ENCODE measurements at places on chromosomes 13 and 19.

DNA sequence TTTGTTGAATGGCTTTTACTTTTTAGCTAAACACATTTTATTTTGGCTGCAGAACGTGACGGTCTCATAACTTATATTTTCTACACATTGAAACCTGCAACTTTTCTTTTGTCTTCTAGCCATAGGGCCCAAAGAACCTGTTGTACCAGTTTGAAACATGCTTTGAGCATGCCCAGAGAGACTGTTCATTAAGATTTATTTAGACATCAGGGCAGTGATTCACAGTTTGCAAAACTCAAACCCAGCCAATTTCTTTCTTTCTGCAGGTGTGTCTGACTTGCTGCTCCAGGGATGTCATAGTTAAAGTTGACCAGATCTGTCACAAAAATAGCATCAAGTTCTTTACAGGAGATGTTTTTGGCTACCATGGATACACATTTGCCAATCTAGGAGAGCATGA, 22.0 kb downstream of the SAE1 start:
- DNase-seq: no peak

GRCh38 chr13:51158880-51159518, 47.9 kb upstream of the C13orf42 start:
- peak; percentile 8 for DNase-seq

- DNase-seq: no peak
Measured at GRCh38 chr13:52421216-52421615, 15.2 kb upstream of the THSD1 start.

DNA sequence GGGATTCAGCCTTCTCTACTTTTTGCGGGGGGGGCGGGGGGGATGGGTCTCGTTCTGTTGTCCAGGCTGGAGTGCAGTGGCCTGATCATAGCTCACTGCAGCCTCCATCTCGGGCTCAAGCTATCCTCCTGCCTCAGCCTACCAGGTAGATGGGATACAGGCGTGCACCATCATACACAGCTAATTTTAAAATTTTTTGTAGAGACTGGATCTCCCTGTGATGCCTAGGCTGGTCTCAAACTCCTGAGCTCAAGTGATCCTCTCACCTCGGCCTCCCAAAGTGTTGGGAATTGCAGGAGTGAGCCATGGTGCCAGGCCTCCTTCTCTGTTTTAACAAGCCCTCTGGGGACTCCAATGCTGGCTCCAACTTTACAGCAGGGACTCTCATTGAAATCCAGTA, 569 bp upstream of the ZNF792 start:
- no peak for DNase-seq

GRCh38 chr13:48304143-48304876, 759 bp downstream of the RB1 start:
- DNase-seq: peak; percentile 30

GRCh38 chr19:1037621-1038064, 2.3 kb upstream of the ABCA7 start:
- no peak for DNase-seq

DNA sequence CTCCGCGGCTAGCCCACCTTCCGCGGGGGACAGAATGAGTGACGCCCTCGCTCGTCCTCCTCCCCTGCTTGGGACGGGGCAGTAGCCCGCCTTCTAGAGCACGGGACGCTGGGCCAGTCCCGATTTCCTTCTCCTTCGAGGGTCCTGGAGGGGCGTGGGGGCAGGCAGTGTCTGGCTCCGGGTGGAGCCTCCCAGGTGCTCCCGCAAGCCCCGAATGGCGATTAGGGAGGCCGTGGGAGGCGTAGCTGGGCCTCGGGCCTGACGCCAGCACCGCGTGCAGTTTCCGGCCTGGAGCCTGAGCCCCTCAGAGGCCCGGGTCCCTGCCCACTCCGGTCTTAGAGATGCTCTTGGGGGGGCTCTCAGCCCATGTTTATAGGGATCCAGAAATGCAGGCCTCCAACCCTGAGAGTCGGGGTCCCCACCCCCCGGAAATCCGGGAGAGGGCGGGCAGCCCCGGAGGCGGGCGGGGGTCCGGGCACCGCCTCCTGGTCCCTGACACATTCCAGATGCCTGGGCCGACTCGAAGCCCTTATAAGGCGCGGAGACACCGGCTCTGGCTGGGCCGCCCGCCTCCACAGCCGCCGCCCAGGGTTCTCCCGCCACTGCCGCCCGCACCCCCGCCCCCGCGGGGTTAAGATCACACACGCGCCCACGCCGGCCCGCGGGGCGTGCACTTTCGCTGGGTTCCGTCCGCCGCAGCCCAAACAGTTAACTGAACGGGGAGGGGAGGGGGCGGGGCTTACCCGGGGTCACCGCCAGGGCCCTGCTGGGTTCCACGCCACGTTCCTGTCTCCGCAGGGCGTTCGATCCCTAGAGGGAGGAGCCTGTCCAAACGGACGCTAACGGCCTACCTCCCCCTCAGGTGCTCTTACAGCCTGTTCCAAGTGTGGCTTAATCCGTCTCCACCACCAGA, 1.5 kb downstream of the MYADM start:
- DNase-seq: peak; percentile 86

DNA sequence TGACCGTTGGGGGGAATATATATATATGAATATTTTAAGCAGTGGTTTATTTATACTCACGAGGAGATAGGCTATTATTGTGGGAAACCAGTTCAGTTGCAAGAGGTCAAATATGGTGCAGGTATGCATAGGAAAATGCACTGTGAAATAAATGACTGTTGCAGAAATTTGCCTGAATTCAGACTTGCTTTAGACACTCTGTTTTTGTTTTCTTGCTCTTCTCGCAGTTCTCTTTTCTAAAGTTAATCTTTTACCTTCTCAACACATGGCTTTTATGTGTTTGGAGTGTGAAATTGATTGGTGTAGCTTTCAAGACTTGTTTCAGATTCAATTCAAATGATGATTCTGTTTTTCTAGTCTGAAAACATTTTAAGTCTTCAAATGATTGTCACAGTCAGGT, 109.7 kb downstream of the LRCH1 start:
- DNase-seq: no peak

DNA sequence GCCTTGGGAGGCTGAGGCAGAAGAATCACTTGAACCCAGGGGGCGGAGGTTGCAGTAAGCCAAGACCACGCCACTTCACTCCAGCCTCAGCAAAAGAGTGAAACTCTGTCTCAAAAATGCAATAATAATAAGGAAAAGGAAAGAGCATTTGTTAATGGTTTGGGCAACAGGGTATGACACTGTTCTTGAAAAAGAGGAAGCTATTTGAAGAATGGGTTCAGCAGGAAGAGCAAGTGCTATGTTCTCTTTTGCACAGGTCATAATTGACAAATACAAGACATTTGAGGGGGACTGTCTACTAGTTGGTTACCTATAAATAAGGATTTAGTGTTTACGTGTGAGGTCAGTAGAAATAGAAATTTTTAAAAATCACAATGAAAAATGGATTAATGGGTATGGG, 218.3 kb downstream of the DCT start:
- DNase-seq: no peak

- DNase-seq: no peak
Measured at GRCh38 chr13:98144801-98145350, 2.0 kb downstream of the FARP1 start.

GRCh38 chr19:4866595-4867424, 657 bp downstream of the PLIN3 start:
- no peak for DNase-seq

- DNase-seq: no peak
Measured at GRCh38 chr13:47409778-47410177, 512.9 kb upstream of the HTR2A start.

DNA sequence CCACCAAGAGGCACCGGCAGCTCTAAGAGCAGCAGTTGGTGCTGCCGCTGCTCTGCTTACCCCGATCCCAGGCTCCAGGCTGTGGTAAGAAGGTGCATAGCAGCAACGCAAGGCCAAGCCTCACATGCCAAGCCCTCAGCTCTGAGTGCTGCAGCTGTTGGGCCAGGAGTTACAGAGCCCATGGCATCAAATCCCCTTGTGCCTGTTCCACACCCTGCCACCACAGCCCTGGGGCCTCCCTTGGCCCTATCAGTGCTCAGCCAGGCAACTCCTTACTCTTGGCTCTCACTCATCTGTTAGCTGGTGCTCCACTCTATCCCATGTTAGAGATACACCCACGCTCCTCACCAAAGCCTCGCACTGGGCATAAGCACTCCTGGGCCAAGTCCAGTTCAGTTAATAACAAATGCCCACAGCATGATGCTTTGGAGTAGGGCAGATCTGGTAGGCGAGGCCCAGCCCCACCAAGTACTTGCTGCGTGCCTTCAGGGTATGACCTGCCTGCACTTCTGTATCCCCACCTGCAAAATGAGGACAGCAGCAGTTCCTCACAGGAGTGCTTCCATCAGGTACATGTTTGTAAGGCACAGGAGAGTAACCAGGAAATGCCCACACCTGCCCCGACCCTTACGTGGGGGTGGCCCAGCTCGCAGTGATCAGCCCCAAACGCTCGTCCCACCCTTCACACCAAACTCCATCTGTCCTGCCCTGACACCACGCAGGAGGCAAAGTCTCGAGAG, 16.2 kb downstream of the AKAP8L start:
- DNase-seq: no peak

DNA sequence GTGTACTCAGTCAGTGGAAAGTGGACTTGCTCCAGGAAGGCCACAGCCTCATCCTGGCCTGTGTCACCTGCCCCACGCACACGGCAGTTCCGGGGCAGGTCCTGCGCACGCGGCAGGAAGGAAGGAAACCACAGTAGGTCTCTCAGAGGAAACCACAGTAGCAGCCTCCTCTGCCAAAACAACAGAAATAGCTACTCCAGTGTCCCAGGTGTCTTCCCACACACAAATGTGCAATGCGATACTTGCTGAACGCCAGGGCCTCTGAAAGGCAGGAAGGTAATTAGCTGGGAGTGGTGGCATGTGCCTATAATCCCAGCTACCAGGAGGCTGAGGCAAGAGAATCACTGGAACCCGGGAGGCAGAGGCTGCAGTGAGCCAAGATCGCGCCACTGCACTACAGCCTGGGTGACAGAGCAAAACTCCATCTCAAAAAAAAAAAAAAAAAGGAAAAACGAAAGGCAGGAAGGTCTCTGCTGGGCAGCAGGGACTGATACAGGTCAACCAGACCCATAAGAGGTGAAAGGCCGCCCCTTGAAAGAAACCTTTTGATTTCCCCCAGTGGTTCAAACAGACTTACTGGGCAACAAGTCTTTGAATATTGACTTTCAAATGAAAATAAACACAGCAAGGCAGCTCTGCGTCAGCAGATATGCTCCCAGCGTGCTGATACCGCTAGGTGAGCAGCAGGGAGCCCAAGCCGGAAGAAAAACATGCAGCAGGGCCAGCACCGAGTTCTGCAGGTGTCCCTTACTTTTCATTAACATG, 49.5 kb downstream of the CRYL1 start:
- peak; percentile 83 for DNase-seq

DNA sequence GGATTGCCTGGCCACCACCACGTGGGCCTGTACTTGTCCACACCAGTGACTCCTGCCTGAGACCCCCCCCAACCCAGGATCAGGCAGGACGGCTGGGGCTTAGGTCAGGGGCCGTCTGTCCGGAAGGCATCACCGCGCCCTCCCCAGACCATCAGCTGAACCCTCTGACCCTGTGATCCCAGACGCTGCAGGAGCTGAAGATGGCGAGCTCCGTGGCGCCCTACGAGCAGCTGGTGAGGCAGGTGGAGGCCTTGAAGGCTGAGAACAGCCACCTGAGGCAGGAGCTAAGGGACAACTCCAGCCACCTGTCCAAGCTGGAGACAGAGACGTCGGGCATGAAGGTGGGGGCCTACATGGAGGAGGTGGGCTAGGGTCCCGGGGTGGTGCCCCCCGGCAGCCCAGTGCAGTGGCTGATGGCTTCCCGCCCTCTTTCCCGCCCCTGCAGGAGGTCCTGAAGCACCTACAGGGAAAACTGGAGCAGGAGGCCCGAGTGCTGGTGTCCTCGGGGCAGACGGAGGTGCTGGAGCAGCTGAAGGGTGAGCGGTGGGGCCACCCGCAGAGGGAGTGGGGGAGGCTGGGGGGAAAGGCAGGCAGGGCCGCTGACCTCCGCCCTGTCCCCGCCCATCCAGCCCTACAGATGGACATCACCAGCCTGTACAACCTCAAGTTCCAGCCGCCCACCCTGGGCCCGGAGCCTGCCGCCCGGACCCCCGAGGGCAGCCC, 3.0 kb downstream of the APC2 start:
- no peak for DNase-seq

GRCh38 chr13:29771247-29771646, 79.2 kb downstream of the UBL3 start:
- DNase-seq: peak; percentile 42

DNA sequence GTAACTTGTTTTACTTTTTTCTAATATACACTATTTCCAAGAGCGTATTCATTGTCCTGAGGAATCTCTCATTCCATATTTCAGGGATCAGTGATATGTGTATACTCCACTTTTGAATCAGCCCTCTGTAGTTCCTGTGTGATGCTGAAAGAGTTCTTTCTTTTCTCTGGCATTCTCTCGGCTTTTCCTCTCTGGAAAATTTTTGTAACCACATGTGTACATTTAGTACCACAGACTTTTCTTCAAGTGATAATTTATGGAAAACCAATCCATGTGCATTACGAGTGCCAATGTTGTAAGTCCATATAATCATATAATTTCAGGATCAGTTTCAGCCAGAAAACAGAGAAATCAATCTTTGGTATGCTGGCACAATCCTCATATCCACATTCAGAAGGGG, 102.2 kb upstream of the MBNL2 start:
- DNase-seq: no peak

Measured in activated CD4-positive, alpha-beta T cell treated with anti-CD3 and anti-CD28 coated beads, Interleukin-2, amount 50 U/mL, for 16 hours (primary cell).